ENCODE measurements at places on chromosomes 6 and 20.
A peak's percentile ranks its signal among the peaks of the same experiment; 100 is the strongest.

GRCh38 chr6:118890997-118891790 lies 2.8 kb upstream of the ASF1A start:
- DNase-seq, result no peak

DNA sequence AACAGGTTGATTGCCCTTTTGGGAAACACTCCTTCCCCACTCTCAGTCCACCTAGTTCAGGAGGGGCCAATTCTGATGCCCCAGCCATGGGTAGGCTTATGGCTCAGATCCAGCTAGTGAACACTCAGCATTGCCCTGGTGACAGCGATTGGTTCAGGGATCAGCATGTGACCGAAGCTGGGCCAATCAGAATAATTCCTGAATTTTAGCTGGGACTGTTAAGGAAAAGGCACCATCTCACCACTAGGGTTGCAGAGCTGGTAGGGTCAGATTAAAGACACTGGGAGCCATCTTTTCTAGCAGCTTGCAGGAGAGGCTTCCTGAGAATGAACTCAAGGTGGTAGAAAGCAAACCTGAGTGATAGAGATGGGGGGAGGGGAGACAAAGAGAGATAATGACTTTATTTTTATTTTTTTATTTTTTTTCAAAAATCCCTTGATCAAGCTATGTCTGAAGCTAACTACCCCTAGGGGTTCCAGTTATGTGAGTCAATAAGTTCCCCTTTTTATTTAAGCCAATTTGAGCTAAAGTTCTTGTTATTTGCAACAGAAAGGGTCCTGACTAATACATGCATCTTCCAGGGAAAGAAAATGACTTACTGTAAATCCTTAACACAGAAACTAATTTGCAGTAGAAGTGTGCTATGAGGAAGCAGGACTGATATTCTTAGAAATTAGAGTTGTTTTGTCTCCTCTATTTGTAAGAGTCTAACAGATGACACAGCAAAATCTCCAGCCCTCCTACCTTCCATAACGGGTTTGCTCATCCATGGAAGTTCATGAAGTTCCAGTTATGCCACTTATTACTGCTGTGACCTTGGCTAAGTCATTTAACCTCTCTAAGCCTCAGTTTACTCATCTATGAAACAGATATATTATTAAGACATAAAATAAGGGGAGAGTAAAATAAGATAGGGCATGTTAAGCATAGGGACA lies 44.7 kb downstream of the EYA2 start:
- DNase-seq, result no peak

GRCh38 chr20:19129306-19129705 lies 83.1 kb upstream of the SLC24A3 start:
- no peak for DNase-seq

DNA sequence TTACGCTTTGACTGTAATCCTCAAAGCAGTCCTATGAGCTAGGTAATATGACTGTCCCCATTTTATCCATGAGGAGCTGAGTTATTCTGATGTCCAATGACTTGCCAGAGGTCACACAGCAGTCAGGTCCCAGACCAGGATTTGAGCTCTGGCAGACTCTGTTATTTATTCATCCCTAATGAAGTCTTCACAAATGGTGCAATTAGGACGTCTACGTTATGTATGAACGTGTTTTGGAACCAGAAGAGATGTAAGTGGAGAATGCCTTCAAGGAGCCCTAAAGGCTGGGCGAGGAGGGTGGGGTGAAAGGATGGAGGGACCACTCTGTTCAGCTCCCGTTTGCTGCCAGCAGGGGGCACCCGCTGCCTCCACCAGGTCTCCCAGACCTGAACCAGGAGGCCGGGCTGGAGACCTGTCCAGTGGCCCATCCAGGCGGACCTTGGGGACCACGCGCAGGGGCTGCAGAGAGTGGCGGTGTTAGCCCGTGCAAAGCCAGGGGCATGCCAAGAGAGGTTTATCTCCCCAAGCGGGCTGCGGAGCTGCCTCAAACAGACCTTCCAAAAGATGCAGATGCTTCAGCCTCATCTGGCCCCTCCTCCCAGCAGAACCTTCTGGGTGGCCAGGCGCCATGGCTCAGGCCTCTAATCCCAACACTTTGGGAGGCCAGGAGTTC lies 15.2 kb upstream of the ZNF335 start:
- peak; percentile 85 for DNase-seq

DNA sequence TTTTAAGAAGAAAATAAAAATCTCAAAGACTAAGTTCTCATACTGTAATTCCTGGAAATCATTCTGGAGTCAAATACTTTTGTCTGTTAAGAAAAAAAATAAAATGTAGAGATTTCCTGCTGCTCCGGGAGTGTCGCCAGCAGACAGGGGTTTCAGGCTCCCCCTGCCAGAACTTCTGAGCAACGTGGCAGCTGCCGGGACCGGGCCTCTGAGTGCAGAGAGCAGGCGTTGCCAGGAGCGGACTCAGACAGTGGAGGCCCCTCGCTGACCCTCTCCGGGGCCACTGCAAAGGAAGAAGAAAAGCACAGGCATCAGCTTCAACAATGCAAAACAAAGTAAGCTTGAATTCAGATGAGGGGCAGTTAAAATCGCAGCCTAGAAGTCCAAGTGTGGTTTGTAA lies 95.5 kb downstream of the THBS2 start:
- DNase-seq, result no peak
